ENCODE measurements at places on chromosomes 11 and 22. TPM values are rescaled to one million over a fixed set of nuclear protein-coding genes. Genes with fewer than 3 reads are reported as not detected.

GRCh38 chr11:73292525-73292894, 15.6 kb upstream of the ARHGEF17 start:
- H3K27ac ChIP-seq: no peak overlapping the region
- H3K36me3 ChIP-seq: no peaks in the 10 kb centered on the region
- H3K27me3 ChIP-seq: no peaks in the 10 kb centered on the region
- no peak overlapping the region for H3K4me3 ChIP-seq
- H3K4me1 ChIP-seq: no peaks in the 10 kb centered on the region

Gene IGSF9B
- 30.3 TPM for polyA plus RNA-seq

DNA sequence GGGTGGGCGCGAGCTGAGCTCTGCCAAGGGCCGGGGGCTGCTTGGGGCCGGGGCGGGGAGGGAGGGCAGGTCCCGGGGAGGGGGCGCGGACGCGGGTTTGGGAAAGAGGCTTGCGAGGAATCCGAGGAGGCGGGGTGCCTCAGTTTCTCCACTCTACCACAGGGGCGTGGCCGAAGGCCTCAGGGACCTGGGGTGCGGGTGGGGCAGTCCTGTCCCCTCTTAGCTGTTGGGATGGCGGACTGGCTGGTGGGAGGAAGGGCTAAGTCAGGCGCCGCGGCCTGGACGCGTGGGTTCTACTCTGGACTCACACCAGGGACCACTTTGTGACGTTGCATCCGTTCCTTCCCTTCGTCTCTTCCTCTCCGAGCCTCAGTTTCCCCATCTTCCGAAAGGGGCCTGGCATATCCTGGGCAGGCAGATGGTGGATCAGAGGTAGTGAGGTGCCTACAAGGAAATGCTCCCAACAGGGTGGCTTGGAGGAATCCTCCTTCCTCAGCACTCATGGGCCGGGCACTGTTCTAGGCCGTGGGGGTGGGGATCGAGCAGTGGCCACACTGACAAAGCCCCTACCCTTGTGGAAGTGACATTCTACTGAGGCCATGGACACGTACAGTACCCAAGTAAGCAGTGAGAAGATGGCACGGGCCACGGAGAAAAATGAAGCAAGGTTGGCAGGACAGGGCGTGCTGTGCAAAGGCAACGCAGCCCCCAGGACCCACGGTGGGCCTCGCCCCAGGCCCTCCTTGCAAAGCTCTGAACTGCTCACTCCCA, 13.2 kb downstream of the IGLL1 start:
- H3K4me1 ChIP-seq: peaks cover 15% of the 10 kb centered on the region
- H3K36me3 ChIP-seq: no peaks in the 10 kb centered on the region
- DNase-seq: no peak

DNA sequence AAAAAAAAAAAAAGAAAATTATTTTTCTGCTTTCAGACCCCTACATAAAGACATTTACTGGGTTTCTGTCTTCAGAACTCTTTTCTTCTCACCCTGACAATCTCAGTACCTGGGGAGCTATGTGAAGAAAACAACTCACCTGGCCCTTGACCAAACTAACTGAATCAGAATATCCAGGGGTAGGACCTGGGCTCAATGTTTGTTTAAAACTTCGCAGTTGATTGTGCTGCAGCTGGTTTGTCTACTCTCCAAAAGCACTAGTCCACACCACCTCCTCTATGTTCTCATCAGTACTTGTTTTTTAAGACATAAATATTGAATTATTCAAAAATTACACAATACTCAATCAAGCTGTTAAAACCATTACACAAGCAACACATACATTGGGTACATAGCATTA, 34.8 kb downstream of the EIF3F start:
- no peak overlapping the region for H3K4me3 ChIP-seq
- peak overlapping the region; percentile 28 for H3K27ac ChIP-seq
- H3K4me1 ChIP-seq: no peaks in the 10 kb centered on the region
- H3K27me3 ChIP-seq: peaks cover 44% of the 10 kb centered on the region
- no peaks in the 10 kb centered on the region for H3K36me3 ChIP-seq

DNA sequence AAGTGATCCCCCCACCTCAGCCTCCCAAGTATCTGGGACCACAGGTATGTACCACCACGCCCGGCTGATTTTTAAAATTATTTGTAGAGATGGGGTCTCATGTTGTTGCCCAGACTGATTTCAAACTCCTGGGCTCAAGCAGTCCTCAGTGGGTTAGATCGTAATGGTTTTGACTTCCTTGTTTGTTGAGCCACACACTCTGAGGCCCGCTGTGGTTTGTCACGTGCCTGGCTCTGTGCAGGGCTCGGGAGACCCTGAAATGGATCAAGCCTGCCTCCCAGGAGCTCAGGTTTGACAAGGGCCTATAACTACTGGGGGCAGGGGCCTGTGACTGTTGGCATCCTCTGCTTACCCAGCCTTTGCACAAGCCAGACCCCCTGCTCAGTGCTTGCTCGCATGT, 68.1 kb downstream of the MPPED1 start:
- H3K27ac ChIP-seq: no peak overlapping the region
- H3K4me3 ChIP-seq: no peak overlapping the region
- H3K36me3 ChIP-seq: no peaks in the 10 kb centered on the region
- H3K27me3 ChIP-seq: peaks cover 5% of the 10 kb centered on the region

GRCh38 chr11:8225589-8226036, 38.1 kb downstream of the LMO1 start:
- H3K4me3 ChIP-seq: no peak overlapping the region
- H3K27ac ChIP-seq: no peak overlapping the region
- peaks cover 2% of the 10 kb centered on the region for H3K4me1 ChIP-seq
- no peaks in the 10 kb centered on the region for H3K36me3 ChIP-seq
- DNase-seq: peak; percentile 71

Gene LRRC32
- 46.4 TPM for polyA plus RNA-seq

Gene BACE1
- polyA plus RNA-seq: 12.4 TPM

DNA sequence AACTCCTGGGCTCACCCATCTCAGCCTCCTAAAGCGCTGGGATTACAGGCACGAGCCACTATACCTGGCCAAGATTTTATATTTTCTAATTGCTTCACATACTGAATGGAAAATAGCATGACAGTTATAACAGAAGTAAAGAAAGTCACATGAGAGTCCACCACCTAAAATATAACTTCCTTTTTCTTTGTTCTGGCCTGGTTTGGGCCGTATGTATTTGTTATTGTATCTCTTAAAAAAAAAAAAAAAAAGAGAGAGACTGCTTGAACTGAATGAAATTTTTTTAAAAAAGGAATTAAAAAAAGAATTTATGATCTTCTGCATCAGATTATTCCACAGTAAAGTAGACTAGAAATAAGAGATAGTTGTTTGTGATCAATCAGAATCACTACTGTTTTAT, 86.0 kb upstream of the GRIK4 start:
- no peak overlapping the region for H3K4me3 ChIP-seq
- DNase-seq: no peak
- no peaks in the 10 kb centered on the region for H3K4me1 ChIP-seq
- H3K36me3 ChIP-seq: peaks cover 94% of the 10 kb centered on the region
- no peaks in the 10 kb centered on the region for H3K27me3 ChIP-seq
- no peak overlapping the region for H3K27ac ChIP-seq

GRCh38 chr11:108859510-108859909, 194.6 kb downstream of the DDX10 start:
- no peaks in the 10 kb centered on the region for H3K4me1 ChIP-seq
- no peak overlapping the region for H3K27ac ChIP-seq
- H3K27me3 ChIP-seq: no peaks in the 10 kb centered on the region
- no peak overlapping the region for H3K4me3 ChIP-seq

DNA sequence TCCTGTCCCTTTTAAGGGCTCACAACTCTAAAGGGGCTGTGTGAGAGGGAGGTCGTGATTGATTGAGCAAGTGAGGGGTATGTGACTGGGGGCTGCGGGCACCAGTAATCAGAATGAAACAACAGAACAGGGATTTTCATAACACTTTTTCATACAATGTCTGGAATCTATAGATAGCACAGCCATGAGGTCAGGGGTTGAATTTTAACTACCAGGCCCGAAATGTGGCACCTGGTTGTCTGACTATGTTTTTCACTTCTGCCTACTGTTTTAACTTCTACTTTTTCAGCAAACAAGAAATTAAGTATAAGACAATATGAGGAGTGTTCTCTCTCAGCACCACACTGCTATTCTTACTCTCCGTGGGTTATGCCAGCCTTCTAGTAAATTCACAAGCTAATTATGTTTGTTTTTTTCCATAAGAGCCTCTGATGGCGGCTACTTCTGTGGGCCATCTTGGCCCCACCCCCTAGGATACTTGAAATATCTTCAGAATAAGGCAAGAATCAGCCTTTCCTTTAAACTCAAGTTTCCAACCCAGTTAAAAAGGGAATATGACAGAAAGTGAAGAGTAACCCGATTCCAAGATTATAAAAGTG, 552.8 kb upstream of the CHORDC1 start:
- no peak overlapping the region for H3K27ac ChIP-seq
- no peaks in the 10 kb centered on the region for H3K4me1 ChIP-seq
- H3K36me3 ChIP-seq: no peaks in the 10 kb centered on the region
- no peak for DNase-seq

DNA sequence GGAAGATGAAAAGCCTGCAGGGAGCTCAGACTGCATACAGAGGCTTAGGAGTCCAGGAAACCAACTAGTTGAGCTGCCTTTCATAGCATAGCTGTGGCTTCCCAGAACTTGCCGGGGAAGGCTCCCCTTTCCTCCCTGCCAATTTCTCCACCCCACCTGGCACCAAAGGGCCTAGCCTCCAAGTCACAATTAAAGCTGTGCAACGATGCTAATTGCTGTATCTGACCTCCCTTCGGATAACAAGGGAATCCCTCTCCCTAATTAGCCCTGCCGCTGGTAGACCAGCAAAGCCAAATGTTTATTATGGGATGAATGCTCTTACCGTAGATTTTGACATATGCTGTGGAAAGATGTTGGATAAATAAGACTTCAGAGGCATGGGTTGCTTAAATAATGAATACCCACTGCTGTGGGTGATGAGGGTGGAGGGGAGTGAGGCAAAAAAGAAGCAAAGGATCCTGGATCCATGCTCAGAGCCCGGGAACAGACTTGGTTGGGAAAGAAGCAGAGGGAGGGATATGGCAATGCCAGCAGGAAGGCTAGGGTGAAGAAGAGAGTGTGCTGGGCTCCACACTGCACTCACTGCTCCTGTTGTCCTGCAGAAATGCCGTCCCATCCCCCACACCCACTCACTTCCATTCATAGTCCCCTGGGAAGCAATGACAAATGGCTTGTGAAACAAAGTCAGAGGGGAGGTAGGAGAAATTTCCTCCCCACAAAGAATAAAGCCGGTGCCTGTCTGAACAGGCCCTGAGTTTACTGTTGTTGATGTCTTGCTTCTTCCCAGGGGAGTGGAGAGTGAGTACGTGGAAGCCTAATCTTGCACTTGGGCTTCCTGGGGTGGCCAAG, 608.1 kb upstream of the CADM1 start:
- H3K27ac ChIP-seq: no peak overlapping the region
- H3K36me3 ChIP-seq: no peaks in the 10 kb centered on the region
- no peaks in the 10 kb centered on the region for H3K4me1 ChIP-seq
- no peak overlapping the region for H3K4me3 ChIP-seq
- no peaks in the 10 kb centered on the region for H3K27me3 ChIP-seq

Gene CYTH4
- polyA plus RNA-seq: 2.5 TPM

DNA sequence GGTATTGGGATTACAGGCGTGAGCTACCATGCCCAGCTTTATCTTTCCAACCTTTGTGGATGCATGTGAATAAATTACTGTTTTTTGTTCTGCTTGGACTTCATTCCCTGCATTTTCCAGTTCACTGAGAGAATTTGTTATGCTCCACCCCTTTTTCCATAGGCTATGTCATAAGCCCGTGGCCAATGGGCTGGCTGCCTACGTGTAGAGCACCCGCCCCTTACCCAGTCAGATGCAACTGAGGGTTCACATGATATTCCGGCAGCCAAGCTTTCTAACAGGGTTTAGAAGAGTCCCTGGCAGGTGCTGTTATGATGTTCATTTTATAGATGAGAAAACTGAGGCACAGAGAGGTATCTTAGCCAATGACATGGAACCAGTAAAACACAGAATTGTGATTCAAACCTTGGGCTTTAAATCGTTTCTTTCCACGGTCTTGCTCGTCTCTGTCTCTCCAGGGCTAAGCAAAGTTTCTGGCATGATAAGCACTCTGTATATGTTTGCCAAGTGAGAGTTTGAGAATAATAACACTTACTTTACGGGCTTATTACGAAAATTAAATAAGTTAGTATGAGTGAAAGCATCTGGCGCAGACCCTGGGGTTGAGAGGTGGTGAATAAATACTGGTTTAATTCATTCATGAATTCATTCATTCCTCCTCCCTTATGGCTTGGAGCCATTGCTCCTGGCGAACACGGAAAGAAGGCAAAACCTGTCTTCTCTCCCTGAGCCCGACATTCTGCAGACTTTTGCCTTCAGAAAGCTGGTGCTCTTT, 42.4 kb upstream of the RASD2 start:
- H3K4me3 ChIP-seq: no peak overlapping the region
- peaks cover 21% of the 10 kb centered on the region for H3K27me3 ChIP-seq
- DNase-seq: no peak
- H3K36me3 ChIP-seq: no peaks in the 10 kb centered on the region
- H3K4me1 ChIP-seq: no peaks in the 10 kb centered on the region
- H3K27ac ChIP-seq: peak overlapping the region; percentile 49

- no peak overlapping the region for H3K4me3 ChIP-seq
- no peaks in the 10 kb centered on the region for H3K4me1 ChIP-seq
- H3K27me3 ChIP-seq: no peaks in the 10 kb centered on the region
- H3K36me3 ChIP-seq: no peaks in the 10 kb centered on the region
Observed at GRCh38 chr11:99148352-99148751, 127.6 kb downstream of the CNTN5 start.

- H3K36me3 ChIP-seq: peaks cover 9% of the 10 kb centered on the region
- H3K4me3 ChIP-seq: no peak overlapping the region
- peak overlapping the region; percentile 65 for H3K27ac ChIP-seq
- no peaks in the 10 kb centered on the region for H3K27me3 ChIP-seq
- DNase-seq: peak; percentile 39
Observed at GRCh38 chr11:65506772-65507505, 8.1 kb downstream of the MALAT1 start.

DNA sequence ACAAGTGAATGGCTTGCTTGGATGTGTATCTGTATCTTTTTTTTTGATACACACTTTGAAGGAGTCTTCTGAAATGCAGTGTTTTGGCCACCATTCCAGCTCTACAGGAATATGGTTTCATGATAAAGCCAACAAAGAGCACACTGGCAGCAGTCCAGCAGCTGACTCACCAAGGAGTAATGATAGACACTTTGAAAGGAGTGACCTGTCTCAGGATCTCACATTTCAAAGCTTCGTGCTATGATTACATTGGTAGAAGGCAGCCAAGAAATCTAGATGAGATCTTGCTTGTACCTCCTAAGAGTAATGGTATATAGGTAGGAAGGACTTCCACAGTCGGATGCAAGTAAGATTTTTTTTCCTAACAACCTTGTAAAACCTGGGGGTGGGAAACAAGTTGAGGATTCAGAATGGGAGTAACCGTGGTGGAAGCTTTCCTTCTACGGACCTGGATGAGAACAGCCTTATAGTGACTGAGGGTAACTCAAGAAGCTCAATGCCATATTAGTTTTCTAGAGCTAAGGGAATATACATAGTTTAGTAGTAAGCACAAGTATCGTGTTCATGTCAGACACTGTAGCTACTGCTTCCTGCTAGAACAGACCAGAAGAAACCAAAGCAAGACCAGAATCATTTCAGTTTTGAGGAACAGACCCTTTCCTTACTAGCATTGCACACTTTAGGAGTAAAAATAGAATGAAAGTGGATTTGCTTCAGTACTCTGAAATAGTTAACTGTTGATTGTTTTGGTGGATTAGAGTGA, 25.0 kb downstream of the MTMR3 start:
- no peaks in the 10 kb centered on the region for H3K36me3 ChIP-seq
- H3K27me3 ChIP-seq: no peaks in the 10 kb centered on the region
- peaks cover 22% of the 10 kb centered on the region for H3K4me1 ChIP-seq
- DNase-seq: peak; percentile 81
- no peak overlapping the region for H3K27ac ChIP-seq

- H3K27ac ChIP-seq: no peak overlapping the region
- no peaks in the 10 kb centered on the region for H3K36me3 ChIP-seq
- no peak overlapping the region for H3K4me3 ChIP-seq
- peak; percentile 55 for DNase-seq
- no peaks in the 10 kb centered on the region for H3K27me3 ChIP-seq
- H3K4me1 ChIP-seq: no peaks in the 10 kb centered on the region
Observed at GRCh38 chr11:44407211-44407996, 97.5 kb upstream of the ALX4 start.

Gene NXPE1
- polyA plus RNA-seq: not detected

Measured in heart left ventricle (tissue), 16 donors.